ENCODE measurements at places on chromosomes 12 and 14. TPM values are rescaled to one million over a fixed set of nuclear protein-coding genes. Genes with fewer than 3 reads are reported as not detected.

DNA sequence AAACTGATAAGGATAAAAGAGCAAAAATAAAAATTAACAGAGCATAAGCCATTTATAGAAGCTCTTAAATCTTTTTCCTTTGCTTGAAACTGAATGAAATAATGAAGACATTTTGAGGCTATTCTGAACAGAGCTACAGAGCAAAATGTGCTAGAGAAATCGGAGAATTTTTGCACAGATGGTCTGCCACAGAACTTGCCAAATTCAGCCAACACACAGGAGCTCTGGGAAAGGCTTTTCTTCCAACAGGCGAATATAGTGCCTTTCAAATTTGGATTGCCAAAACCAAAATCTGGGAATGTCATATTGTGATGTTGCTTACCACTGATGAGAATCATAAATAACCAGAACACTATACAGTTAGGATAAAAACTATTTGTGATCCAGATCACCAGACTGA, 406.3 kb downstream of the RPL10L start:
- no peak for DNase-seq

The GPR84 gene
- total RNA-seq, result not detected

- DNase-seq, result no peak
These were observed 116.3 kb downstream of the GLT1D1 start for GRCh38 chr12:128969480-128970055.

- DNase-seq, result no peak
These were observed 77.6 kb upstream of the PRKD1 start for GRCh38 chr14:30005114-30005808.

DNA sequence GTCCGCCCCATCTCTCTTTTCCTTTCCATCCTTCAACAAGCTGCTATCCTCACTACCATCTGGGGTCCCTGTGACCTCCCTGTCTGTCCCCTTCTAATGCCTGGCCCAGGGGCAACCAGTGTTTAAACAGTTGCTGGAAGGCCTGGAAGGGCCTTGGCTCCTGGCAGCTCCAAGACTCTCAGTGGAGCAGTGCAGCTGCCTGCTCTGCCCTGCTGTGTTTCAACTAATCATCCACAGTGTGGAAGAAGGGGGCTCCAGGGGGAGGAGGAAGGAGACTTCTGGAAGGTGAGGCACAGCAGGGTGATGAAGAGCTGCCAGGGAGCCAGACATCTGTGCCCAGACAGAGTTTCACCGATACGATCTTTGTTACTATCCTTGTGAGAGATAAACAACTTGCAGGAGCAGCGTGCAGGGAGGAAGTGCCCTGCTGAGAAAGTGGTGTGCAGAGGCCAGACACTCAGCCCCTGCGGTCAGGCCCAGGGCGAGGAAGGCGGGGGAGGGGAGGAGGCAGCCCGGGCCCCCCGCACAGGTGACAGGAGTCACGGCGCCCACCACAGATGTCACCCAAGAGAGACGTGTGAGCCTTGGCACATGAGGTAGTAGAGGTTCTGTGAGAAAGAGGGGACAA, 1061.8 kb downstream of the BCL11B start:
- peak; percentile 35 for DNase-seq

Data from mucosa of descending colon (tissue), 3 donors.